ENCODE measurements at places on chromosomes 7 and 10.

DNA sequence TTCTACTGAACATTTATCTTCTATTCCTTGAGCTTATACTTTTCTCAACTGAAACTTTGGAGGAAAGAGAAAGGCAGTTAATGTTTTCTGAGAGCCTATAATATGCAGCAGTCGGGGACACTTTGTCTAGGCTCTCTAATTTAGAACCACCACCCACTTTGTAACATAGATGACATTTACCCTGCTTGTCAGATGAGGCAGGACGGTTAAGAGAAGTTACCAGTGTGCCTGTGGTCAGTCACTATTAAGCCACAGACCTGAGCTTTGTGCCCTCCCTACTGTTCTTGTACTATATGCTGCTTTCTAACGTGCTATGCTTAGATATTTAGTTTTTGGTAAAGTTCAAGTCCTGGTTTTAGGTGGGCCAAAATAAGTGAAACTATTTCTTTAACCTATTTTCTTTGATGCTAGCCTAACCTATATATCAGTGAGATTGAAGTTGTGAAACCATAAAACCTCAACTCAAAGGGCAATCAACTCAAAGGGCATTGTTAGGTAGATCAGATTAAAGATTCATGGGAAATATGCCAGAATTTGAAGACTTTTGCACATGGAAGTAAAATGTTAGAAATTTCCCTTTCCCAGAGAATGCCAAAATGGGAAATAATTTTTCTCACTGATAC is 156.5 kb upstream of the AGR3 start:
- no peak for DNase-seq

DNA sequence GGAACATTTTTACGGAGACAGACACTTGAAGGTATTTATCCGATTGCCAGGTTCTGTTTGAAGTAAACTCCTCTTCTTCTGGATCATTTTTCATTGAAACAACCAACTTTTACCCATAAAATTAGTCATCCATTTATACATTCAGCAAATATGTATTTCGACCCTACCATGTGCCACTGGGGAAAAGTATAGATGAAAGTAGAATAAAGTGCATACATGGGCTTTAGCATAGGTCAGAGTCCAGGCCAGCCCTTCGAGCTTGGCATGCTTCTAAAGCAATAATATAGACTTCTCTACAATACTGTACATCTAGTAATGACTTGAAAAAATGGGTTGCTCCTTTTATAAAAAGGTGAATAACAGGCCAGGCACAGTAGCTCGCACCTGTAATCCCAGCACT is 10.1 kb downstream of the SLC25A16 start:
- no peak for DNase-seq

DNA sequence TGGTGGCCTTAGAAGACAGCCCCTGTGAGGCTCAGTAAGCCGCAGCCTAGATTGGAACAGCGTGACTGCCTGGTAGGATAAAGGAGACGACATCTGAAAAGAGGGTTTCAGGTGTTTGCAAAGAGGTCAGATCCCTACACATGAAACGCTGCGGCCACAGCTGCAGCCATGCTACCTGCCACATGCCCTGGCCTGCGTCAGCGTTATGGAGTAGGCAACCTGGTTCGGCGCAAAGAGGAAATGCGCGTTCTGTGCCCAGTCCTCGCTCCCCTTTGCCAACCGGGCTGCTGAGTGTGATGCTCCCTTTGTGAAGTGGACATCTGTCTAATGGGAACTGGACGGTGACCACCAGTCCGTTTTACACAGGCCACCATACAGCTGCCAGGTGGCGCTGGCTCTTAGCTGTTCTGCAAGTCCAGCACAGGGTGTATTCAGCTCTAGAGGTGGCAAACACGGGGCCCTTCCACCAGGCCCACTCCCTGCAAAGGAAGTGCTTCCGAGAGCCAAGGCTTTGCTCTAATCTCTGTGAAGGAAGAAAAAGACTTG is 160.3 kb downstream of the CELF2 start:
- no peak for DNase-seq

DNA sequence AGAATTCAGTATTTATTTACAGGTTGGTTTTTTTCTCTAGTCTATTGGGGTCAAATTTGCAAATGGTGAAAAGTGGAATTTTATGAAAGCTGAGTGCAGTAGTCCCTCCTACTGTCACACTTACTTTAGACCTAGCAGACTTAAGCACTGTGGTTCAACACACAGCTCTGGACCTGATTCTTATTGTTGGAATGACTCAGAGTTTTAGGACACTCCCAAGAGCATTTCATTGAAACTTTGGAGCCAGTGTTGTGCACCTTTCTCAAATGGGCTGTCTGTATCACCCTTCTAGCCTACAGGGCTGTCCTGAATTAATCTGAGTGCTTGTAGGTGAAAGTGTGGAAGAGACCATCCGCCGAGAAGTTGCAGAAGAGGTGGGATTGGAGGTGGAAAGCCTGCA is 16.1 kb downstream of the NUDT13 start:
- DNase-seq, result no peak

GRCh38 chr10:117391436-117392205 is 16.4 kb upstream of the PDZD8 start:
- no peak for DNase-seq
